ENCODE measurements at places on chromosomes 4 and X.

DNA sequence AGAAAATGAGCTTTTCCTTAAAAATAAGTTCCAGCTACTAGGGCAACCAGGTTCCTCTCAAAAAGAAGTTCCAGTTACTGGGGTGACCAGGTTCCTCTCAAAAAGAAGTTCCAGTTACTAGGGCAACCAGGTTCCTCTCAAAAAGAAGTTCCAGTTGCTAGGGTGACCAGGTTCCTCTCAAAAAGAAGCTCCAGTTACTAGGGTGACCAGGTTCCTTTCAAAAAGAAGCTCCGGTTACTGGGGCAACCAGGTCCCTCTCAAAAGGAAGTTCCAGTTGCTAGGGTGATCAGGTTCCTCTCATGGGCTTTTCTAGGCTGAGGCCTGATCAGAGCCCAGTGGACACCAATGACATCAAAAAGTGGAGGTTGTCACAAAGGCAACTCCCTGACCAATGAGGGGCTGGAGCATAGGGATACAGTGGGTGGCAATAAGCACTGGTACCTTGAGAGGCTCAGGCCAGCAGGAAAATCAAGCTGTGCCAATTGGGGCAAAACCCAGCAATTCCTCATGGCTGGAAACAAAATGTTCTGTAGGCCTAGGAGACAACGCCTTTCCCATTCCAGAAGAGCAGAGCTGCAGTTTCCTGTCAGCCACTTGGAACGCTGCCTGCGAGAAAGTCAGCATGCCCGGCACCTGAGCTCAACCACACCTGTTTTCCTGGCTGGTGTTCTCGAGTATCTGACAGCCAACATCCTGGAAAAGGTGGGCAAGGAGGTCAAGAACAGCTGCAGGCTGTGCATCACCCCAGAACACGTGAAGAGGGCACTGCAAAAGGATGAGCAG, 12.3 kb upstream of the SYTL5 start:
- no peak for DNase-seq

GRCh38 chrX:135520022-135520552, 373 bp upstream of the INTS6L start:
- peak; percentile 36 for DNase-seq

DNA sequence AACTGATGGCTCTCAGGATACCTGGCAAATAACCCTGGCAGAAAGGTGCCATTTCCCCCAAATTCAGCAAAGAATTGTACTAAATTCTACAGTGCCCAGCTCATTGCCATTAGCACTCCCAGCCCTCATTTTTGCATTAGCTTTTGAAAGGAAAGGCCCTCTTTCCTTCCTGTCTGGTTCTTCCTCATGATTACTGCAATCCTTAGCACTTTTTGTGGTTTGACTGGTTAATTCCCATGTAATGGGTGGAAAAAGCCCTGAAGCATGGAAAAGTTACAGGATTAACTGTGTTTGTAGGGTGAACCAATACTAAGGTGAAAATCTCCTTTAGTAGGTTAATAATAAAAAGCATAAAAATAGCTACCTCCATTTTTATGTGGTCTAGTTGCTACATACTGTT, 139.5 kb downstream of the NPNT start:
- DNase-seq, result no peak

- DNase-seq, result peak; percentile 26
Observed at GRCh38 chrX:51876441-51876840, 17.0 kb upstream of the MAGED1 start.

DNA sequence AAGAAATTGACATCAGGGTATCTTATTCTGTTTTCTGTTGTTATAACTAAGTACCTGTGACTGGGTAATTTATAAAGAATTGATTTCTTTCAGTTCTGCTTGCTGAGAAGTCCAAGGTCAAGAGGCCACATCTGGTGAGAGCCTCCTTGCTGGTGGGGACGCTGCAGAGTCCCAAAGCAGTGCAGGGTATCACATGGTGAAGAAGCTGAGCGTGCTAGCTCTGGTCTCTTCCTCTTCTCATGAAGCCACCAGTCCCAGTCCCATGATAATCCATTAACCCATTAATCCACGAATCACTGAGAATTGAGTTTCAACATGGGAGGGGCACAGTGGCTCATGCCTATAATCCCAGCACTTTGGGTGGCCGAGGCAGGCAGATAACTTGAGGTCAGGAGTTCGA, 18.0 kb downstream of the RBMX start:
- no peak for DNase-seq

- DNase-seq, result no peak
Observed at GRCh38 chr4:186027405-186027804, 41.6 kb upstream of the TLR3 start.

DNA sequence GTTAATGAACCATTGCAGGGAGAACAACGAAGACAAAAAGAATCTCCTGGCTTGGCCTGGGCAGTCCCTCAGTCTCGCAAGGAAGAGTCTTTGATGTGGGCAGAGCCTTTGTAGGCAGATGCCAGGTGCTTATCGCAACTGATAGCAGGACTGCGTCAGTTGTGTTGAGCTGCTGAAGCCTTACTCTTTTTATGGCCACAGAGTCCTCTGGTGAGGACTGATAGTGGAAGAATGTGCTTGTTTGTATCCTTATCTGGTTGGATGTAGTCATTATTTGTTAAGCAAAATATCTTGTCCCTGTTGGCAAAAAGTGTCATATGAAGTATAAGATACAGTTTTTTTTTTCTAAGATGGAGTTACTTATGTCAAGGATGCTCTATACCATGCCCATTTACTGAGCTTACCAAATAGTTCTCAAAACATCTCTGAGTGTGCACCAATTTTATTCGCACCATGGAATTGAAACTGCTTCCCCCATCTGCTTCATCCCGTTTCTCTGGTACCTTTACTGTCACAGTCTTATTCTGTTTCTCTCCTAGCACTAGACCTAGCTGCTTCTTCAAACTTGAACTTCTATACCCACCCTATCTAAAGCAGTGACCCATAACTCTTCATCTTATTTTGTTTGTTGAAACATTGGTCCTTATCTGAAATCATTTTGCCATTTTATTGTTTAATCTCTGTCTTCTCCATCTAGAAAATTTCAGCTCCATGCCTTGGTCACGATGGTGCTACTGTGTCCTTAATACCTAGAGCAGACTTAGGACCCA, 47.0 kb upstream of the SPRY1 start:
- no peak for DNase-seq

- no peak for DNase-seq
Observed at GRCh38 chrX:1423215-1423614, 29.5 kb downstream of the ASMTL start.

DNA sequence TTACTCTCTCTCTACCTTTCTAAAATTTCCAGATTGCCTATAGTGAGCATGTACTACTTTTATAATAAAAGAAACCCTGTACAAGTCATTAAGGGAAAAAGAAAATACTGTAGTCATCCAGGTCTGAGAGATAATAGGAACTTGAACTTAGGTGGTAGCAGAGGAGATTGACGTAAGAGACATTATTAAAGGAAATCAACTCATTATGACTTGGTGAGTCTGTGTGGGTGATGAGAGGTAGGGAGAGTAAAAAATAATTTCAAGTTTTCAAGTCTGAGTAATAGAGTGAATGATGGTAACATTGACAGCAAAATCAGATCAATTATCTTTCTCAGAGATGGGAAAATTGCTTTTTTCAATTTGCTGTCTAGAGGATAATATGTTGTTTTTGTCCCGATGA, 44.0 kb upstream of the ZCCHC12 start:
- DNase-seq, result no peak

GRCh38 chr4:54315561-54316538, 86.8 kb downstream of the PDGFRA start:
- no peak for DNase-seq

DNA sequence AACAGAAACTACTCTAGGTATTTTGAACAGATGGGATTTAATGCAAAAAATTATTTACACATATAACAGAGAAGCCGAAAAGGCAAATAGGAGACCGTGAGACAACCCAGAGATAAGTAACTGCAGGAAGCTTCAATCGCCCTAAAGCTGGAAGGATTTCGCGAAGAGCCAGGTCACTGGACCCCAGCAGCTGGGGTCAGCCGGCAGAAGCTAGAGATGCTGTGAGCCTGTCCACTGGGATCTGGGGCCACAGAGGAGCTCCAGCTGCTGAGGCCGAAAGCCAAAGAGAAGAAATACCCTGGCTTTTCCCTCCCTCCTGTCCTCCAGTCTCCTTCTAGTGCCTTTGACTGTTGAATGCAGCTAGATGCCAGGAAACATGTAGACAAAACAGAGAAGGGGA, 192.8 kb upstream of the BCOR start:
- DNase-seq, result no peak

- DNase-seq, result no peak
Observed at GRCh38 chrX:154349359-154349935, 25.0 kb downstream of the FLNA start.

GRCh38 chrX:132741689-132742088, 216.7 kb downstream of the HS6ST2 start:
- DNase-seq, result no peak

- no peak for DNase-seq
Observed at GRCh38 chrX:56947699-56948098, 47.6 kb downstream of the SPIN3 start.

DNA sequence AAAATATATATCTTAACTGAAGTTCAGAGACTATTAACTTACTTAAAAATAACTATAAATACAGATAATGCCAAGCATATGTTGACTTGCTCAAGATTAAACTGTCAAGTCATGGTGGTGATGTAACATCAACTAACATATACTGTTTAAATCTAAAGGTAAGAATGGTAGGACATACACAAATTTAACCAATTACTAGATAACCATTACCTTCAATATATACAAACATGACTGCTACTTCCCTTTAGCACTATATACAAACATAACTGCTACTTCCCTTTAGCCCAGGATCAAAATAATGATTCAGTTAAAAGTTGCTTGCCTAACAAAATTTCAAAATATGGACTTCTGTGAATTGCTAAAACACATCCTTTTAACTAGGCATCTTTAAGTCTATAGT, 14.9 kb downstream of the HNRNPD start:
- no peak for DNase-seq

- peak; percentile 21 for DNase-seq
Observed at GRCh38 chr4:186570193-186570996, 15.0 kb upstream of the MTNR1A start.

- DNase-seq, result no peak
Observed at GRCh38 chrX:9467751-9468150, 2.9 kb downstream of the TBL1X start.

- no peak for DNase-seq
Observed at GRCh38 chrX:120456973-120457372, 12.1 kb downstream of the LAMP2 start.

DNA sequence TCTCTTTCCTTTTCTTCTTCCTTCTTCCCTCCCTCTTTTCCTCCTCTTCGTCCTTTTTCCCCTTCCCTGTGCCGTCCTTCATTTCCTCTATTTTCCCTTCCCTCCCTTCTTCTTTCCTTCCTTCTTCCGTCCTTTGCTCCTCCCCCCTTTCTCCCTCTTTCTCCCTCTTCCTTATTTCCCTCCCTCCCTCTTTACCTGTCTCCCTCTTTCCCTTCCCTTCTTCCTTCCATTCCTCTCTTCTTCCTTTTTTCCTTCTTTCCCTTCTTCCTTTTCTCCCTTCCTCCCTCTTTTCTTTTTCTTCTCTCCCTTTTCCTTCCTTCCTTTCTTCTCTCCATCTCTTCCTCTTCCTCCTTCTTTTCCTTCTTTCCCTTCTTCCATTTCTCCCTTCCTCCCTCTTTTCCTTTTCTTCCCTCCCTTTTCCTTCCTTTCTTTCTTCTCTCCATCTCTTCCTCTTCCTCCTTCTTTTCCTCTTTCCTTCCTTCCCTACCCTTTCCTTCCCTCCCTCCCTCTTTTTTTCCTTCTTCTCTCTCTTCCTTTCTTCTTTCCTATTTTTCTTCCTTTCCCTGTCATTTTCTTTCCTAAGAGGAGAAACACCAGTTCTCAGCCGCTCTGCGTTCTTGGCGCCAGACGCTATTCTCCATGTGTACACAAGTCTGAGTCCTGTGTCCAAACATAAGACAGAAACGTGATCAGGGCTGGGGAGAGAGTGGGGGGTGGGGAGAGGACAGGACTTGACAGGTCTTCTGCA, 597.1 kb downstream of the MID1IP1 start:
- DNase-seq, result no peak

GRCh38 chr4:35934320-35934981, 309.9 kb downstream of the ARAP2 start:
- no peak for DNase-seq

- DNase-seq, result no peak
Observed at GRCh38 chr4:55578341-55579010, 13.6 kb downstream of the PDCL2 start.

DNA sequence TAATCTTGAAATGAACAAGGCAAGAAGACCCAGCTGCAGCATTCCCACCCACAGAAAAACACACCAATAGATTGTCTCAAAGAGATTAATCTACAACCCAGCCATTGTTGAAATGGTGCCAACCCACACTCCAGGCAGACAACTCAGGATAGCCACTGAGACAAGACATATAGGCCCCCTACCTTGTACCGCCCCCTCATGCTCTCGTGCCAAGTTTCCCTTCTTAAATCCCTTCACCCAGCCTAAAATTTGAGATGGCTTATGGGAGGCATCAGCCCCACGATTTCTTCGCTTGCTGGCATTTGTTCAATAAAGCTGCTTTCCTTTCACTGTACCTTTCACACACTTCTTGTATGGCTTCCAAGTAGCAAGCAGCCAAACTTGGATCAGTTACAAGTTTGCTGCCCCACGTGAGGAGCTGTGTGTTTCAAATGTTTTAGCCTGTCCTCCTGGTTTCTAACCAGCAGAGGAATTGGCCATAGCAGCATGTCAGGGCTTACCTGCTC, 1754.1 kb downstream of the C4orf33 start:
- no peak for DNase-seq

GRCh38 chr4:140807491-140808252, 51.5 kb upstream of the TBC1D9 start:
- peak; percentile 5 for DNase-seq

DNA sequence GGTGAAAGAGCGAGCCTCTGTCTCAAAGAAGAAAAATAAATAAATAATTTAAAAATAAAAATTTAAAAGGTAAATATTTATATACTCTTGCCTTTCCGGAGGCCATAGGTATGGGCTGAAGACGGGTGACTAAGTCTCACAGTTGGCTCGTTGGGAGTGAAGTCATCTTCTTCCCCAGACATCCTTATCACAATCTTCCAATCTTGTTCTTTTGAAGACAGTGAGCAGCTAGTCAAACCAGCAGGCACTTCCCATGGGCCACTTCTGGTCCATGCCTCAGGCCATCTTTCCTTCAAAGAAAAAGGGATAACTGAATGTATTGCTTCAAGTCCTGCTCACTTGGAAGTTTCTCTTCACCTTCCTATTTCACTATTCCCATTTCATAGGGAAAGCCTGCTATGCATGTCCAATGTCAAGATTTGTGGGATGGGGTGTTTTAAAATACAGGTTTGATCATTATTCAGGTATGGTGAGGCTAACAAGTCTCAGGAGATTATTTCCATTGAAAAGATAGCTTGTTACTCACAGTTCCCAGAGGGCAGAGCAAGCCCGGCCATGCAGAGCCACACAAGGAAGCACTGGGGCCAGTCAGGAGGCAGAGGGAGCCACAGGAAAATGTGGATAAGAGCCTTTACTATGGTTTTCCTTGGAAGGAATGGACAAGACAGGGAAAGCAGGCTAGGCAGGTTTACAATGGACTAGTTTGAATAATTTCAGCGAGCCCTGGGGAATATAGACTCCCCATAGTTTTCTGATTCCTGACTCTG, 33.3 kb upstream of the VCX2 start:
- DNase-seq, result no peak

GRCh38 chrX:45748369-45748774, 547.7 kb upstream of the DIPK2B start:
- DNase-seq, result no peak

- DNase-seq, result no peak
Observed at GRCh38 chr4:162981823-162982222, 184.9 kb downstream of the NAF1 start.
